RPMI8226 (cell line): ENCODE measurements at places on chromosomes 1 and 21.
A peak's percentile ranks its signal among the peaks of the same experiment; 100 is the strongest.

DNA sequence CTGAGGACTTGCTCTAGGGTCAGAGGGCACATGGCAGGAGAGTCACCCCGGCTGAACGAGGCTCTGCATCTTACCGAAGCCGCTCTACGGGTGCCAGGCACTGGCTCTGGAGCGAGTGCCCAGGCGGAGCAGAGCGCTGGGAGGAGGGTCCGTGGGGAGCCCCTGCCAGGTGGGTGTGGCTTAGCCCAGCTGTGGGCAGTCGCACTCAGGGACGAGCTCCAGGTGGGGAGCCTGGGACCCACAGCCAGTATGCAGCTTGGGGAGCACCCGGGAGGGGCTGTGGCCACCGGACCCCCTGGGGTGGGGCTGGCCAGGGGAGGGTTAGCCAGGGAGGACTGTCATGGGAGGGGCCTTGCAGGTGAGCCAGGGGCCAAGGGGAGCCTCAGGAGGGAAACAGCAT, 3.8 kb downstream of the AGRN start:
- DNase-seq = no peak

DNA sequence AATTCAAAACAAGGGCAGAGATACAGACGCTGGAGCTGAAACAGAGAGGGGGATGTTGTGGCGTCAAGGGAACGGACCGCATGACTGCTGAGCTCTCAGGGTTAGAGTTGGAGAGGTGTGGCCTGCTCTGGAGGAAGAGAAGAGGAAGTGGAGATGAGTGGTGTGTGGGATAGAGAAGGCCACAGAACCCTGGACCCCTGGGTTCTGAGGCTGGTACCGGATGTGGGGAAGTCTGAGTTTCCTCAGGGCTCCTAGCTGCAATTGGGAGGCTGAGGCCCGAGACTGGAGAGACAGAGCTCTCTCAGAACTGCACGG, 1.8 kb downstream of the BCAN start:
- peak; percentile 52 for DNase-seq

DNA sequence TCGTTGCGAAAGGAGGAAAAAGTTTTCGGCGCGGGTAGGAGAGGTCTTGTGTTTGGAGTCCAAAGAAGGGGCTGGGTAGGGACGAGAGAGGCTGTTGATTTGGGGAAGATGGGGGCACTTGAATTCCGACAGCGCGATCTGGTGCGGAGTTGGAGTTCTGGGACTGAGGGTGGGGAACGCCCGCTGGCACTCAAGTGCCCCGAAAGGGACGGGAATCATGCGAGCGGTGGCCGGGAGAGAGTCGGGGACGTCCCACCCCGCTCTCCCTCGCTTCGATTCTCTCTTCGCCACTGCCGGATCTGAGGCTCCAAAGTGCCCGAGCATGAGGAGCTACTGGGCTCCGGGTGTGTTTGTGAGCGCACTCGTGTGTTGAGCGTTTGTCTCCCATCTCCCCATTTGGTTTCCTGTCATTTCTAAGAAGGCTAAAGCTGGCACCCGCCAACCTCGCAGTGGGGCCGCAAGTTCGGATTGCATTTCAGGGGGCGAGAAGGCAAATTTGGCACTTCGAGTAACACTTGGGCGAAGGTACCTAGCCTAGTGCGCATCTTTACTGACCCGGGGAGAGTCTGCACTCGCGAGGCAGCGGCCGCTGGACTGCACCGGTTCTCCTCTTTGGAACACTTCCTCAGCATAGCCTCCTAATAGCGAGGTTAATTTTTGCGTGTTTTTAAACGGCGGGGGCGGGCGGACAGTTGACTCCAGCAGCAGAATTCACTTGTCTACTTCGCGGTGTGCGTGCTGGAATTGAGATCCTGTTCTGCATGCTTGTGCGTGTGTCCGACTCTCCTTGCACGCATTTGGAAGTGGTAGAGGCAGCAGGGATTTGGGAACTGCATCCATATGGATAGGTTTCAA, 1.2 kb downstream of the CHRM3 start:
- DNase-seq = peak; percentile 62

GRCh38 chr1:15201849-15202551, 45.0 kb upstream of the FHAD1 start:
- DNase-seq = no peak

DNA sequence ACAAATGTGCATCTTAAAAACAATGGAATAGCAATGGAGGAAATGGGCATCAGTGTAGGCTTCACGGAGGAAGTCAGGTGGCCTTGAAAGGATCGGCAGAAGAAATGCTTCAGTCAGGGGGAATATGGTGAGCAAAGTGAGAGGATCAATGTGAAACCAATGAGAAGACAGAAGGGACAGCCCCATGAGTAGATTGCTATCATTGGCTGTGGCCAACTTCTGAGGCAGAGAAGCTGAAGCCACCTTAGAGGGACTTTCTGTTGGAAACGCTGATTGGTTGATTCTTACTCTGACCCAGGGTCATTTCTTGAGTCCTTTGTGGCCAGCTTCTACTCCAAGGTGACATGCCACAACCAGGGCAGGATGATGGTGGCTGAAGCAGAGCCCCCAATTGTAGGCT, 130.7 kb upstream of the ZNF648 start:
- no peak for DNase-seq

DNA sequence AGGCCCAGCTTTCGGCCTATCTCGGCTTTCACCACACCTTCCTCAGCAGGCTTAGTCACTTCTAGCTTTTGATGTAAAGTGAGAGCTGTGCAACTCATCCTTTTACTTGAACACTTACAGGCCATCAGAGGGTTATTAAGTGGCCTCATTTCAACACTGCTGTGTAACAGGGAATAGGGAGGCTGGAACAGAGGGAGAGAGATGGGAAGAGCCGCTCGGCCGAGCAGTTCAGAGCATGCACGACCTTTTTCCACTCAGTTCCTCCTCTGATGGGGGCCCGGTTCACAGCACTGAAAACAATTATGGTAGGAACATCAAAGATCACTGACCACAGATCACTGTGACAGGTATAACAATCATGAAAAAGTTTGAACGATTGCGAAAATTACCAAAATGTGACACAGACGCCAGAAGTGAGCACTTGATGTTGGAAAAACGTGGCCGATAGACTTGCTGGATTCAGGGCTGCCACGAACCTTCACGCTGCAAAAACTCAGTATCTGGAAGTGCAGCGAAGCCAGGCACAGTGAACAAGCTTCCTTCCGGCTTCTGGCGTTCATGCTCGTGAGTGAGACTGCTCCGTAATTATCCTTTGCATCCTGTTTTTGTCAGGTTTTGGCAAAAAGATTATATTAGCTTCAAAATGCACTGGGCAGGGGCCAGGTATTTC, 28.6 kb downstream of the AGPAT3 start:
- DNase-seq = no peak

- peak; percentile 91 for DNase-seq
These were observed 251.4 kb downstream of the FAM72C start for GRCh38 chr1:143720087-143721023.

- no peak for DNase-seq
These were observed 97.4 kb downstream of the KCNH1 start for GRCh38 chr1:211036381-211037060.

GRCh38 chr1:179955287-179955680, 674 bp downstream of the CEP350 start:
- DNase-seq = no peak

- DNase-seq = no peak
These were observed 89.3 kb downstream of the PHTF1 start for GRCh38 chr1:113669988-113670387.

DNA sequence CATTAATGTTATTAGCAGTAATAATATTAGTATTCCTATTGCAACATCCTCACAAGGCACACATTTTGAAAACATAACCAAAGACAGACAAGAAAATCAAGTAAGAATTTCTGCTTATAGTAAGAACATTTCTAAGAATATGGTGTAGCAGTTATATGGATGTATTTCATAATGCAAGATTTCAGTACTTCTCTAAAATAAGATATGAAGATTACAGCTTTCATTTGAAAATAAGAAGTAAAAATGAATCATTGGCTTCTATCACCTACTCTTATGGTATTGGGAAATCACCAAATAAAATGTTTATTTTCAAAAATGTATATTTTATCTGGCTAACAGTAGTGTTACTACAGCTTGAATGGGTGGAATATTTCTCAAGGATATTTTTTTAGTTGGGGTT, 103.8 kb upstream of the USP25 start:
- no peak for DNase-seq

DNA sequence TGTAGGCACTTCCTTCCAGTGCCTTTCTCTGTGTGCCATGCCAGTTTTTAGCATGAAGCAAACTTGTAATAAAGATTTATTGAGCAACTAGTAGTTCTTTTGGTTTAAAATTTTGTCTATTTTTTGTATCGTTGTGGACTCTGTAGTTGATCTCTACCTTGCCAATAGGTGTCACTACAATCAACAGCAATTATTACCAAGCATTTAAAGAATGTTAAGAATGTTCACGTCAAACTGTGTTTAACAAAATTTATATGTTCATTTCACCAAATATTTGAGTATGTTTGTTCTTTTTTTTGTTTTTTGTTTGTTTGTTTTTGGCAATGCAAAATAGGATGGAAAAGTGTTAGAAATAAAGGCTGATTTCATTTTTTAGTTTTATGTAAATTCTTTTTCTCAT, 208.1 kb downstream of the PATJ start:
- no peak for DNase-seq

- peak; percentile 69 for DNase-seq
These were observed 9.9 kb downstream of the SNRPE start for GRCh38 chr1:203871114-203871880.

DNA sequence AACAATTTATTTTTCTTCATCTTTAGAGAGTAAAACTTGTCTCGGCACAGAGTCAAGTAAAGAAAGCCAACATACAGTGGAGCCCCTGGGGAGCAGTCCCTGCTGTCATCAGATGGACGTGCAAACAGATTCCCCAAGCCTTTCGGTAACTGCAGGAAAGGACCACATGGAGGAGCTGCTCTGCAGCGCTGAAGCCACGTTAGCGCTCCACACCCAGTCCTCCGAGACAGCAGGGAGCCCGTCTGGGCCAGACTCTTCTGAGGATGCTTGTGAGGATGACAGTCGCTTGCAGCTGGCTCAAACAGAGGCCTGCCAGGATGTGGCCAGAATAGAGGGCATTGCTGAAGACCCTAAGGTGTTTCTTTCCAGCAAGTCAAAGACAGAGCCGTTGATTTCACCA, 77.1 kb upstream of the SCCPDH start:
- no peak for DNase-seq
